EH (cell line): ENCODE measurements at places on chromosomes 11 and 22.

DNA sequence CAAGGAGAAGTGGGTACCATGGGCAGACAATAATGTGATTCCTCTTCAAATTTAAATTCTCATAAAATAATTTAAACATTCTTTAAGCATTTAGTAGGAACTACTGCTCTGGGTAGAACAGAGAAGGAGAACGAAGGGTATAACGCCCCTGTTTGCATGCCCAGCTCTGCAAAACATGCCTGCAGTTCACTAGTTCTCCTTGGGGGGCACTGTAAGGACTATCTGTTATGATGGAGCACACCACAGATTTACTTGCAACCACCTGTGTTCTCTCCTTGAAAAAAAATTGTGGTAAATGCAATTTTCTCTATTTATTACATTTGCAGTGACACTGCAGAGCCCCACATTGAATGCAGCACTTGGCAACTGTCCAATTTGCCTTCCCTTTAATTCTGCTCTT lies 100.3 kb downstream of the GUCY1A2 start:
- DNase-seq = peak; percentile 35

- DNase-seq = no peak
Measured at GRCh38 chr11:108793138-108793537, 128.3 kb downstream of the DDX10 start.

GRCh38 chr11:108027057-108027456 lies 18.4 kb downstream of the CUL5 start:
- no peak for DNase-seq

DNA sequence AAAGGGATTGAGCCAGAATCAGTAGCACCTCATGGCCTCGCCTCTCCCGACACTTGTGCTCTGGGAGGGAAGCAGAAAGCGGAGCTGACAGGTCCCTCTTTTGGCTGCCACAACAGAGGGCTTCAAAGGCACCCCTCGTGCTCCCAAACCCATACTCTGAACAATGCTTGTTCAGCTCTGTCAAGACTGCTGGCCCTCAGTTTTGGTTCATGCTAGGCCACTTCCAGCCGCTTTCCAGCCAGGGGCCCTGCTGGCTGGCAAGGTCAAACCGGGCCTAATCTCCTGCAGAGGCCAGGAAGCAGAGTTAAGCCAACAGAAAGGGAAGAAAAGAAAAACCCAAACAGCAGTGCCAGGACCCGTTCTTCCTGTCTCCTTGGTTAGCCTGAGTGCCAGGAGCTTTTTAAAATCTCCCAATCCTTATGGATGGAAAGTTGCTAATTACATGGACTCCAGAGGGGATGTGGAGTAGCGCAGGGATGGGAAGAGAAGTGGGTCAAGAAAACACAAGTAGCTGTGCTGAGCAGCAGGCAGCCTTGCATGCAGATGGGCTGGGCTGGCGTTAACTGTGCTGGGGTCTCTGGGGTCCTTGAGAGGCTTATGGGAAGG lies 150.6 kb downstream of the GRIK4 start:
- no peak for DNase-seq

DNA sequence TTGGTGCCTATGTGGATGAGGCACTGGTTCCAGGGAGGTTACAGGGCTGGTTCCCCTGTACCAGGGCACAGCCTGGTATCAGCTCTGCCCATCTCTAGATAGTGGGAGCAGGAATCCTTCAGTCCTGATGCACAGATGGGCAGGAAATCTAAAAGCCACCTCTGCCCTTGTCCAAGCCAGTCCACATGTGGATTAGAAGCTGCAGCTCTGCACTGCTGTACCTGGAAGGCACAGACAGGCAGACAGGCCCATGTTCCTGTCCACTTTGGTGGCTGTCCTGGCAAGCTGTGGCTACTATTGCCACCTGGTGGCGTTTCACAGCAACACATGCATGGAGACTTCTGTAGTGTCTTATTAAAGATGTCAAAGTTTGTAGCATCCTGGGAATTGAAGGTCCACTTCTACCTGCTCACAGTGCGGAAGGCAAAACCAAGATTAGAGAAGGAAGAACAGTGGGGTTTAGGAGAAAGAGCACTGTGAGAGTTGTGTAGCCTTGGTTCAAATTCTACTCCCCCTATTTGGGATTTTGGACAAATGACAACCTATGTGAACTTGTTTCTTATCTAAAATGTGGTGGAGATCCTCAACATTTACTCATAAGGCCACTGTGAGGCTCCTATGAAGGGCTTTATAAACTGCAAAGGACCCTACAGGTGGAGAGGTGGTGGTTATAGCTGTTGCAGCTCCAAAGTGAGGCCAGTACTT lies 30.1 kb downstream of the NAV2 start:
- DNase-seq = peak; percentile 81

DNA sequence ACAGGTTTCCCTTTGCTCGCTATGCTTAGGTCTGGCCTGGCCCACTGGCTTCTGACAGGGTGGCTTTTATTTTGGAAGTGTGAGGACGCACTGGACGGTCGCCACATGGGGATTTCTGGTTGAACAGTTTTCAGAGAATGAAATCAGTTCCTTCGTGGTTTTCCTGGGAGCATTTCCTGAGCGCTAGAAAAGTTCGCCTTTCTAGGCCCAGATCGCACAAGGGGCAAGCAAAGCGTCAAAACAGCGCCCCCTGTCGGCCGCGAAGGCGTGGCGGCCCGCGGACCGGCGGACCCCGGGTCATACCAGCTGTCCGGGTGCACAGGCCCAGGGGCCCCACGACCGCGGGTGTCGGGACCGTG lies 12.7 kb upstream of the CYP2R1 start:
- peak; percentile 63 for DNase-seq

GRCh38 chr22:31393893-31394292 lies 5.5 kb upstream of the DRG1 start:
- no peak for DNase-seq
